NCI-H524 (cell line): ENCODE measurements at places on chromosomes 2 and 18.
A peak's percentile ranks its signal among the peaks of the same experiment; 100 is the strongest.

- DNase-seq = no peak
Measured at GRCh38 chr18:31302991-31303390, 15.0 kb upstream of the DSG1 start.

- DNase-seq = peak; percentile 74
Measured at GRCh38 chr2:190488516-190489233, 45.8 kb downstream of the NEMP2 start.

GRCh38 chr18:23675896-23676295 is 13.2 kb upstream of the ANKRD29 start:
- DNase-seq = no peak

GRCh38 chr2:215929602-215930335 is 83.6 kb downstream of the MREG start:
- no peak for DNase-seq

DNA sequence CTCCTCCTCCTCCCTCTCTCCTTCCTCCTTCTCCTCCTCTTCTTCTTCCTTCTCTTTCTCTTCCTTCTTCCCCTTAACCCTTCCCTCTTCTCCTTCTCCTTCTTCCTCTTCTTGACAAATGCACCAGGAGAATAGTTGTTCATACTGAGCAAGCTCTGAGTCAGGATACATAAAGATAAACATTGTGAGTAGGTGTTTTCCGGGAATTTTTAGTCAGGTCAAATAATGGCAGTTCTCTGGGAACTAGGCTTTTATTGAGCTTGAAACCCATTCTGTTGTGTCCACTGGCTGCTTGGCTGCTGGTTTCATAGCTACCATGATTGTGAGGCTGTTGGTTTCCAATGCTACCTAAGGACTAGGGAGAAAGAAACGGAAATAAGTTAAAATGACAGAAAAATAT is 1144.7 kb upstream of the DDX18 start:
- no peak for DNase-seq

- no peak for DNase-seq
Measured at GRCh38 chr2:156908825-156909224, 348.7 kb upstream of the GALNT5 start.

DNA sequence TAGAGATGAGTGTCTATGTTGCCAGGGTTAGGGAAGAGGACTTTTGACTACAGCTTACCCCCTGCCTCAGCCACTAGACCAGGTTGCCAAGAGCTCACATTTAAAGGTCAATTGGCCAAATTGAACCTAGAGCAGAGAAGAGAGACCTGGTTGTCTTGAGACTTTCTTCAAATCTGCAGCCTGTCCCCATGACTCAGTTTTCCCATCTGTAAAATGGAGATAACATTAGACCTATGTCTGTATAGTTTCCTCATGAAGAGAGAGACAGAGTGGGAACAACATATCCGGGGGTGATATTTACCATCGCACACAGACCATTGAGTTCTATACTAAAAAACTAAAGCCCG is 1.6 kb upstream of the LIPG start:
- DNase-seq = no peak

- no peak for DNase-seq
Measured at GRCh38 chr2:170101789-170102188, 76.2 kb upstream of the MYO3B start.

DNA sequence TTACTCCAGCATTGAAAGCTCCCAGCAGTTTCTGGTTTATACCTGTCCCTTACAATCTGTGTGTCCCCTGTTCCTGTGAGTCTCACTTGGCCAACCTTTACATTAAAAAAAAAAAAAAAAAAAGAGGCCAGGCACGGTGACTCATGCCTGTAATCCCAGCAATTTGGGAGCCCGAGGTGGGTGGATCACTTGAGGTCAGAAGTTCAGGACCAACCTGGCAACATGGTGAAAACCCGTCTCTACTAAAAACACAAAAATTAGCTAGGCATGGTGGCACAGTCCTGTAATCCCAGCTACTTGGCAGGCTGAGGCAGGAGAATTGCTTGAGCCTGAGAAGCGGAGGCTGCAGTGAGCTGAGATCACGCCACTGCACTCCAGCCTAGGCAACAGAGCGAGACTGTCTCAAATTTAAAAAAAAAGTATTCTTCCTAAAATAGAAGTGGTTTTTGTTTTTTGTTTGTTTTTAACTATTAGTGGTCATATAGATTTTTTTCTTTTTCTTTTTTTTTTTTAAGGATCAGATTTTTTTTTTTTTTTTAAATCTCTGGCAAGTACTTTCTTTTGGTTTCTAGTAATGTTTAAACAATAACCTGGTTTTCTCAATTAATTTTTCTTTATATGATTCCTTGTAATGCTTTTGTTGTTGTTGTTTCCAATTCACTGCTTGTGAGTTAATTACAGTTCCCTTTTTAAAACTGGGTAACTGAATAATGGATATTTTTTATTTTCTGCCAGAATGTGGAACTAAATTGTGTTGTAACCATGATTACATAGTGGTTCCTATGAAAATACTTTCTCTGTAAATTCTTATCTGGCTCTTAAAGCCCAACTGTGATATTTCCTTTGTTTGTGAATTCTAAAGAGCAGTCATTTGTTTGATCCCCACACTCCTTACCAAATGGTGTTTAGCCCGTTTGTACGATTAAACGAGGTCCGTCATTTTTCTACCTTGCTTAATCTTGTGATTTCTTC is 116.8 kb downstream of the CTAGE1 start:
- DNase-seq = no peak

GRCh38 chr2:86038291-86039081 is 67.2 kb downstream of the POLR1A start:
- no peak for DNase-seq

DNA sequence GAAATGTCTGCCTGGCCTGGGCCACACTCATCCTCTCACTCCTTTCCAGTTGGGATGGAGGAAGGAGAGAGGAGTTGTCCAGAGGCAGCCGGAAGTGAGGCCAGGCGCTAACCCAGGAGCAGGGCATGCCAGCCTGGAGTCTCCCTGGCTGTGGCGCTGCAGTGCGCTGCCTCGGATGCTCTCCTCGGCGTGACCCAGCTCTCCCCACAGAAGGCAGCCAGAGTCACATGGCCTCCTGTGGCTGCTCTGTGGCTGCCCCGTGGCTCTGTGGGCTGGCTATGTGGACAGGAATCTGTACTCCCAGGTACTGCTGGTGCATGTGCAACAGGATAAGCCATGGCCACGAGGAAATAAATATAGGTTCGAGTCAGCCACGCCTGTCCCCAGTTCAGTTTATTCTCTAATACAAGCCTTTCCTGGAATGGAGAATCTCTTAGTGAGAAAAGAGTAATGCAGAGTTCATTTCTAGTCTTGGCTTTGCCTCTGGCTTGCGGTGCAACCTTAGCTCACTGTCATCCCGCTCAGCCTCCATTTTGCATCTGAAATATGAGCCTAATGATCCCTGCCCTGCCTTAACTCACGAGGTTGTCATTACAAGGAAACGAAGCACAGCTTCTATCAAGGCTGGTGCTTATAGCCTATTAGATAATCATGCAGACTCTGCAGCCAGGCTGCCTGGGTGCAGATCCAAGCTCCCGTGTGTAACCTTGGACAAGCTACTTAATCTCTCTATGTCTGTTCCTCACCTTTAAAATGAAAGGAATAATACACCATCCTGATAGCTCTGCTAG is 106.3 kb downstream of the ANTXR1 start:
- no peak for DNase-seq

- DNase-seq = no peak
Measured at GRCh38 chr2:188678882-188679281, 295.3 kb upstream of the COL3A1 start.

DNA sequence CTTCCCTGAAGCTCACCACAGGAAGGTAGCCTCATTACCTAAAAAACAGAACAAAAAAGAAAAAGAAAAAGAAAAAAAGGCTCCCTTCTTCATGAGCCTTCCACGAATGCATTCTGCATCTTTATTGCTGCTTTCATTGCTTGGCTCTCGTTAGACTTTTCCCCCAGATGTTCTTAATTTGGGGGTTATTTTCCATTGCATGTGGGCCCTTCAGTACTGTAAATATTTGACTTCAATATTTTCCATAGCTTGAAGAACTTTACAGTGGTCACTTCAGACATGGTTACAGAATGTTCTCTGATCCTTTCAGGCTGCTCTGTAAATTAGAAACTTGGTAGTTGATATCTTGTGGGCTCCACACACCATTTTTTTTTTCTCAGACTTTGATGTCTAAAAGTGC is 65.6 kb upstream of the COPS8 start:
- DNase-seq = no peak

DNA sequence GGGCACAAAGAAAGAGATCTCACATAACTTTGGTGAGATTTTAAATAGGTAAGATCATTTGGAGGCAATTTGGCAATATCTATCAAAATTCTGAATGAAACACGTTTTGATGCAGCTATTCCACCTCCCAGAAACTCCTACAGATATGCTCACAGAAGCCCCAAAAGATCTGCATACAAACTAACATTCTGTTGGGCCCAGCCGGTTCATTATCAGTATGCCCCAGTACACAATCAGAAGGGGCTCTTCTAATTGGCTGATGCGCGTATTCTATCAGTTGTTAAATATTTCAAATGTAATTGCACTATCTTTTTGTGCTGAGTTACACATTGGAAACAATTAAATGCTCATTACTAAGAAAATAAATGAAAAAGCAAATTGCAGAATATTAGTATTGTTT is 7.1 kb upstream of the TGIF1 start:
- no peak for DNase-seq

DNA sequence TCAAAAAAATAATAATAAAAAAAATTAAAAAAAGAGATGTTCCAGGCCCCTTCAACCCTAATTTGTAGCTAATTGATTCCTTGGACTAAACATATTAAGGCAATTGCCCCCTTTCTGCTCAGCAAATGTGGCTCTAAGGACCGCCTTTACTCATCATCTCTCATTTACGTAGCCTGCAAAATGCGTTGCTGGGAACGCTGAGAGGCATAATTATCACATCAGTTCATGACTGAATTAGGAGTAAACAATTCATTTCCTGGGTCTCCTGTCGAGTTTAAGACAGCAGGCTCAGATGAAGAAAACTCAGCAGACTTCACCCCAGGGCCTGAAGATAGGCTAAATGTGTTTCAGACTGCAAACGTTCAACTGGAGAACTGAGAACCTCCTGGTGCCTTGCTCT is 413.5 kb downstream of the NBAS start:
- no peak for DNase-seq

DNA sequence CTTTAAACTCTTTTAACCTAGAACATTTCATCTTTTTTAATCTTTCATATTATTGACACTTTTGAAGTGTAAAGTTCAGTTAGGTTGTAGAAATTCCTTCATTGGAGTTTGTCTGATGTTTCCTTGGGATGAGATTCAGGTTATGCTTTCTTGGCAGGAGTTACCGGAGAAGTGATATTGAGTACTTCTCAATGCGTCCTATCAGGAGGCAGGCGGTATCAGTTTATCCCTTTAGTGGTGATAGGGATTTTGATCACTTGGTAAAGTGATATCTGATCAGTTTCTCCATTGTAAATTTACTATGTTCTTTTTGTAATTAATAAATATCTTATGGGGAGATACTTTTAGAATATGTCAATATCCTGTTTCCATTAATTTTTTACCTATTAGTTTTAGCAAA is 78.4 kb downstream of the DTNB start:
- DNase-seq = no peak

DNA sequence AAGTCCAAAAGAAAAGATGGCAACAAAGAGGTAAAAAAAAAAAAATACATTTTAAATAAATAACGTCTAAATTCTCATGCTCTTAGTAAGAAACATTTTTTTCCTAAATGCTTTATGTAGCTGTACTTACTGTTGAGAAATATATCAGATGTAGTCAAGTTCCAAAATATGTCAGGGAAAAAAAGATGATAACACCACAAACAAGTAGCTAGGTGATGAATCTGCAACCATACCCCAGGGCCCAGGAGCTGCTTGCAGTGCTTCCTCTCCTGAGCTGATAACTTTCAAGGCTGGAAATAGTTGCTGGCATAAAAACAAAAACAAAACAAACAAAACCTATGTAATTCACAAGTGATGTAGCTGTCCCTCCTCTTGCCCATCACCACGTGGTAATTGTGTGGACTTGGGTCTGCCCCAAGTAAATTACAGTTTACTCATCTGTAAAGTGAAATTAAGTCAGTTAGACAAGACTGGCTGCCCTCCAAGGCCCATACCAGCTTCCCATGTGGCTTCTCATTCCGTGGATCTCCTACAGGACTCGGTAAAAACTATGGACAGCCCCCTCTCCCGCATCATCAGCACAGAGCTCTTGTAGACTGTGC is 82.6 kb downstream of the SP100 start:
- DNase-seq = no peak

DNA sequence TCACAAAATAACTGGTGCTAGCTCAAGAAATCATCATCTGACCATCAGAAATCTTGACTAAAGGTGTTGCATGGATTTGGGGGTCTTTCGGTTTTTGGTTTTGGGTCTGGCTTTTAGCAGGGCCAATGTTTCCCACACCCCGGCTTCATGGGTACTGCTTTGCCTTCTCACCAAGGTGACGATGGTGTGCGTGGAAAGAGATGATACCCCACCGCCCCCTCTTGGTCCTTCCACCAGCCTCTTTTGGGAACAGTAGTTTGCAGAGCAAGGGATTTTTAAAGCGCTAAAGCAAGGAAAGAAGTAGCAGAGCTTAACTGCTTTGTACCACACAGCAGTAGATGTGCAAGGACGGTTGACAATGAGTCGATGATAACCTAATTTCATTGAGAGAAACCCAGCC is 42.3 kb downstream of the BOLA3 start:
- no peak for DNase-seq

DNA sequence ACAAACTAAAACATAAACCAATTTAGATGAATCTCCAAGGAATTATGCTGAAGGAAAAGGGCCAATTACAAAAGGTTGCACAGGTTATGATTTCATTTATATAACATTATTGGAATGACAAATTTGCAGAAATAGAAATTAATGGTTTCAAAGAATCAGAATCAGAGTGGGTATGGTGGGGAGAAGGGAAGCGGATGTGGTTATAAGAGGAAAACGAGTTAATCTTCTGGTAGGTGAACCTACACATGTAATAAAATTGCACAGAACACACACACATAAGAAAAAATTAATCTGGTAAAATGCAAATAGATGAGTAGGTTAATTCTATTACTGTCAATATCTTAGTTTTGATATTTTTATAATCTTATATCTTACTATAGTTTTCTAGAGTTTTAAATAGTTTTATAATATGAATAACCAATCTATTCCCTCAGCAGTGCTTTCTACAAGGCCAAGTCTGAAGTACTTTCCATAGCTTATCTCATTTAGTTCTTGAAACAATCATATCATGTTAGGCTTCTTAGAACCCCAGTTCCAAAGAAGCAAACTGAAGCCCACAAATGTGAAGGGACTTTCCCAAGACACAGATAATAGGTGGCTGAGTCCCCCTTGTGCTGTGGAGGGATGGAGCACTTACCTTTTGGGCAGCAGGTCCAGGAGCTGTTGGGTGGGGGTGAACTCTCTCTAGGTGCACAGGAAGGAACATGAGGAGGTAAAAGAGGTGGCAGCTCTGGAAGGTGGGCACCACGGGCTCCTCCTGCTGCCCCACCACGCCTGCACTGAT is 31.5 kb downstream of the ZNF519 start:
- DNase-seq = no peak

DNA sequence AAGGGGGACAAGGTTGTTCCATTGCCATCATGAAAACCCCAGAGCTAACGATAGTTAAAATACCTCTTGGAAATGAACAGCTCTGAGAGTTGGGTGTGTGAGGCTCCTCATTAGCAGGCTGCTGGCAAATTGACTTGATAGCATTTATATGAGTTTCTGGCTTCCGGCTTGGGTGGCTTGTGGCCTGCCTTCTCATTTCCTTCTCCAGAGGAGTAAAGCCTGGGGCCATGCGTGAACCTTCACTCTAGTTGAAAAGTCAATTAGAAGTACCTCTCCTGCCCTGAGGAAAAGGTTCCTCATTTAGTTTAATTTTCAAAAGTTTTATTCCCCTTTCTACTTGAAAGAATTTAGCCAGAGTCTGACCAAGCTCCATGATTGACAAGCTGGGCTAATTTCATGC is 67.1 kb downstream of the MGAT5 start:
- DNase-seq = no peak

- no peak for DNase-seq
Measured at GRCh38 chr2:107013884-107014283, 127.9 kb upstream of the ST6GAL2 start.
